KBM-7 (cell line): ENCODE measurements at places on chromosomes 7 and 10.

DNA sequence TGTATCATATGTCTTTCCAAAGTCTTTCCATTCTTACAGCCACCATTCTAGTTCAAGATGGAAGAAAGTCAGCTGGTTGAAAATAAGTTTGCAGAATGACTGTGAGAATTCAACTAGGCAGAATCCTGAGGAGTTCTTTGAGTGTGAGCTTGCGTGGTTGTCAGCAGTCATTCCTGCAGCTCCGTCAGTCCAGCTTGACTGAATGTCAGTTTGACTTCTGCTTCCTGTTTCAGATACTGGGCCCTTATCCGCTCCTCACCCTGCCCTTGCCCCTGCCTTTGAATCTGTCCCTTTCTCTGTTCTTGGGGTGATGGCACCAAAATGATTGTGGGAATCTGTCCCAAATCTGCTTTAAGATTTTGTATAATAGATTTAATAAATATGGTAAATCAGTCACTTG lies 27.8 kb downstream of the SLC26A5 start:
- DNase-seq: no peak

GRCh38 chr7:127252778-127253280 lies at the start of gene GRM8:
GRM8 (minus strand) TSS chr7:127252941.
- peak; percentile 51 for DNase-seq

- DNase-seq: no peak
These were observed 248.5 kb upstream of the PLPP4 start for GRCh38 chr10:120208488-120208887.

DNA sequence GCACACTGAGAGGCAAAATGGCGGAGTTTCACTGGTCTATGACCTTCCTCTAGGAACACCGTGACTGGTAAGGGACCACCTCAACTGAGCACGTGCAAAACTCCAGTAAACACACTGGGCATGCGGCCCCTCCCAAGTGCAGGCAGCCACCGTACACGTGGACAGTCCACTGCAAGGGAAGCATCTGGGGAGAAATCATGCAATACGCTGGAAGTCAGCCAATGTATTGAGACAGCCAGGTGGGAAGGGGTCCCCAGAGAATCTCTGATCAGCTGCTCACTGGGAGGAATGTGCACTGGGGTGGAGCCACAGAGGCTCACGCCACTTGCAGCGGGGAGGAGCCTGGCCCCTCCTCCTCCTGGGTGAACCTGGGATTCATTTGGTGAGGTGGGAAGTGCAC lies 49.3 kb downstream of the CFAP46 start:
- DNase-seq: no peak

DNA sequence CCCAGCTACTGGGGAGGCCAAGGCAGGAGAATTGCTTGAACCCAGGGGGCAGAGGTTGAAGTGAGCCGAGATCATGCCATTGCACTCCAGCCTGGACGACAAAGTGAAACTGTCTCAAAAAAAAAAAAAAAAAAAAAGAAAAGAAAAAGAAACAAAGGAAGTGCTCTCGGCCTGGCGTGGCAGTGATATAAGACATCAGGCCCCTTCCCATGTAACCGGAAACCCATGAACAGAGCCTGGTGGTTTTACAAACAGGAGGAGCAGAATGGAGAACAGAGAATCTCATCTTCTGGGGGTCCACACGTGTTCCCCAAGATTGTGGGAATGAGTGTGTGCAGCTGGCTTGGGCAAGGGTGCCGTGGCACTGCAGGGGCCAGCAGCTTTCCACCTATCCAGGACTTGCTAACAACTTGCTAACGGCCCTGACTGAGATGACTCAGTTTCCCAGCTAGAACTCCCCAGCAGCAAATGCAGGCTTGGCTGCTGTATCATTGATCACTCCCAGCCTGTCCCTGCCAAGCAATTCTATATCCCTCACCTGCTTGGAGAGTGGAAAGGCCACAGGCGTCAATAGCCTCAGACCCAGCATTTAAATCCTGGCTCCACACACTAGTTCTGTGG lies 103.0 kb downstream of the COL26A1 start:
- peak; percentile 51 for DNase-seq

DNA sequence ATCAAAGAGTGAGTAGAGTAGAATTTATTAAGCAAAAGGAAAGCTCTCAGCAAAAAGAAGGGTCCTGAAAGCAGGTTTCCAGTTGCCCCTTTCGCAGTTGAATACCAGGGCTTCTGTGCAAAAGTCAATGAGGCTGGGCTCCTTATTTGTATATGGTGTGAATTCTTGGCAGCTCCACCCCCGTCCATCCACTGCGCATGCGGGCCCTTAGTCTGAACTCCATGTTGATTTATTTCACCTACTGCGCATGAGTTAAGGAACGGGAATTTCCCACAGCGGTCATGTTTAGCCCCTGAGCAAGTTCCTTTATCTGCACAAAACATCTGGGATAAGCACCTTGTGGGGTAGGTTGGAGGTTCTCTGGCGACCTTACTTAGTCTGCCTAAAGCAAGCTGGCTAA lies 325.6 kb downstream of the ZWINT start:
- DNase-seq: no peak

GRCh38 chr10:34674176-34674575 lies 140.9 kb downstream of the PARD3 start:
- no peak for DNase-seq

DNA sequence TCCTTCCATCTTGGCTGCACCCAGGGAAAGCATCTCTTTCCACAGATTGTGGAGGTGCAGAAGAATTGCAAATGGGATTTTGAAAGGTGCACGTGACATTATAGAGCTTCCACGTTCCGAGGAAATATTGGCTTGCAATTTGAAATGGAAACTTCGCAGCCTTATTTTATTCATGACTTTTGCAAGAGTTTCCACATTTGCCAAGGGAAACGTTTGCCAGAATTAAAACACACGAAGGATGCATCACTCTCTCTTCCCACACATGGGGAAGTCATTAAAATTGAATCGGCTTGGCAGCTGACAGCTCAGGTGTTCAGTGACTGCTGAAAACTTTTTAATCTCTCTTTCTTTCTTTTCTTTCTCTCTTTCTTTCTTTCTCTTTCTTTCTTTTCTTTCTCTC lies 475.4 kb upstream of the IGFBP3 start:
- DNase-seq: no peak

GRCh38 chr7:16051561-16052255 lies 365.2 kb upstream of the MEOX2 start:
- DNase-seq: no peak

- DNase-seq: peak; percentile 68
These were observed 488.5 kb downstream of the MDFIC start for GRCh38 chr7:115410434-115410820.

DNA sequence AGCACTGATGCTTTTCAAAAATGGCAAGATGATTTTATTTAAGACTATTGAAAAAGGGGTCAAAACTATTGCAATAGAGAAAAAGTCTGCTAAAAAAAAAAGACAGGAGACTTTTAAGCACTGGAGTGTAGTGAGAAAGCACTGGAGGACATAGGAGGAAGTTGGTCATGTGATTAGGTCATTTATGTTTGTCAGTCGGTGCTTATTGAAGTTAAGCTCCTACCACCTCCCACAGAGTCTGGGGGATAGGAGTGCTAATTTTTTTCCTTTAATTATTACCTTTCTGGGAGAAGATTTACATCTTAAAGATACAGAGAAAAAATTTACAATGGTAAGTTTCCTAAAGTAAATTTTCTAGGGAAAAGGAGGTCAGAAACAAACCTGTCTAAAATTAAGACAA lies 80.2 kb upstream of the TMEM229A start:
- no peak for DNase-seq

GRCh38 chr7:112708236-112708635 lies 82.0 kb downstream of the TMEM168 start:
- no peak for DNase-seq

- DNase-seq: peak; percentile 47
These were observed 337.6 kb downstream of the CCSER2 start for GRCh38 chr10:84665883-84666463.

- DNase-seq: no peak
These were observed 51.2 kb downstream of the KIAA1549 start for GRCh38 chr7:138929969-138930368.

- no peak for DNase-seq
These were observed 631.4 kb upstream of the POT1 start for GRCh38 chr7:125561006-125561405.

- no peak for DNase-seq
These were observed 55.6 kb upstream of the CAMK2B start for GRCh38 chr7:44380831-44381493.
